Cardiac muscle cell (in vitro differentiated cells and primary cell): ENCODE measurements at places on chromosomes 13 and 19.
A peak's percentile ranks its signal among the peaks of the same experiment; 100 is the strongest.

GRCh38 chr13:39599842-39600241, 3.2 kb downstream of the LHFPL6 start:
- DNase-seq = peak; percentile 54
- H3K36me3 ChIP-seq = no peaks in the 10 kb centered on the region
- no peak overlapping the region for H3K4me3 ChIP-seq
- H3K4me1 ChIP-seq = peaks cover 5% of the 10 kb centered on the region
- H3K27ac ChIP-seq = no peak overlapping the region

- no peak overlapping the region for H3K4me3 ChIP-seq
- H3K36me3 ChIP-seq = no peaks in the 10 kb centered on the region
- no peak overlapping the region for H3K27ac ChIP-seq
- no peaks in the 10 kb centered on the region for H3K4me1 ChIP-seq
- DNase-seq = no peak
These were observed 559.8 kb downstream of the IRS2 start for GRCh38 chr13:109226631-109227030.

DNA sequence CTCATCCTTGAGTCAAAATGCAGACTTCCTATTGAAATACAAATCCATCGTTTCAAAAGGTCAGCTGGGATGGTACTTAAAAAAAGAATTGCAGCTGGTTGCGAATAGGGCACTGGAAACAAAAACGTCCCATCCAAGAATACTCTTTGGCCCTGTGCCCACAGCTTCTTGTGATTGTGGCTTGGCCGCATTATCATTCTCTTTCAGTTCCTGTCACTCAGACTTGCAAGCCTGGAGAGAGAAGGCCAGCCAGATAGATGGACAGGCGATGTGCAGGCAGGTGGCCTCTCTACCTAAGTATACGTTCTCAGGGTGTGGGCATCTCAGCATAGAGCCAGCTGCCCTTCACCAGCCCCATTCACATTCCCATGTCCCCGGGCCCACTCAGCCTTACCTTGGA, 208.5 kb upstream of the ZNF536 start:
- no peak overlapping the region for H3K4me3 ChIP-seq
- no peaks in the 10 kb centered on the region for H3K27me3 ChIP-seq
- no peaks in the 10 kb centered on the region for H3K4me1 ChIP-seq
- no peak for DNase-seq
- no peak overlapping the region for H3K27ac ChIP-seq

DNA sequence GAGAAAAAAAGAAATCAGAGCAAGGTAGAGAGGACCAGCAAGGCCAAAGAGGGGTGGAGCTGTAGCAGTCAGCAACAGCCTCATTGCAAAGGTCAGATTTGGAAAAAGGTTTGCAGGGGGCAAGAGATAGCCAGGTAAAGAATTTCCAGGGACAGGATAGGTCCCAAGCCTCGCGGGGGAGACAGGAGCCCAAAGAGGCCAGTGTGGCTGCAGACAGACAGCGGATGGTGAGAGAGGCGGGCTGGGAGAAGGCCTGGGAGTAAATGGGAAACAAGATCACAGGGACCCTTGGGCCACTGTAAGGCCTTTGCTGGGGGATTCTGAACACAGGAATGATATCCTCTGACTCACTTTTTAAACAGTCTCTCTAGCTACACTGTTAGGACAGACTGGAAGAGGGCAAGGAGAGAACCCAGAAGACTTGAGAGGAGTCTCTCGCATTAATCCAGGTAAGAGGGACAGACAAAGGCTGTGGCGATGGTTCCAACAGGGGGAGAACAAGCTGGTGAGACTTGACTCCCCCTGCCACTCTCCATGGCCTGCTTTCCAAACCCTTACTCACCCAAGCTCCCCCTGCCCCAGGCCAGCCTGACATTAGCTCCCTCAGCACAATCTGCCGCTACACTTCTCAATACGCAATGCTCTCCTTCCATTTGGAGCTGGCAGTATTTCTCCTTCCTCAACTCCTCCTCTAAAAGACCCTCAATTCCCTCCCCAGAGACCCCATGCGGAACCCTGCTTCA, 31.8 kb downstream of the DOCK9 start:
- H3K36me3 ChIP-seq = no peaks in the 10 kb centered on the region
- no peaks in the 10 kb centered on the region for H3K27me3 ChIP-seq
- H3K4me3 ChIP-seq = no peak overlapping the region
- peaks cover 26% of the 10 kb centered on the region for H3K4me1 ChIP-seq
- peak overlapping the region; percentile 25 for H3K27ac ChIP-seq

GRCh38 chr13:44224450-44225149, 149.0 kb upstream of the SERP2 start:
- DNase-seq = peak; percentile 55
- H3K36me3 ChIP-seq = no peaks in the 10 kb centered on the region
- no peak overlapping the region for H3K27ac ChIP-seq
- H3K4me3 ChIP-seq = no peak overlapping the region
- no peaks in the 10 kb centered on the region for H3K4me1 ChIP-seq
- no peaks in the 10 kb centered on the region for H3K27me3 ChIP-seq

- DNase-seq = no peak
- H3K27me3 ChIP-seq = no peaks in the 10 kb centered on the region
- H3K4me1 ChIP-seq = no peaks in the 10 kb centered on the region
- H3K4me3 ChIP-seq = no peak overlapping the region
These were observed 21.8 kb downstream of the ARRDC2 start for GRCh38 chr19:18029617-18030338.

DNA sequence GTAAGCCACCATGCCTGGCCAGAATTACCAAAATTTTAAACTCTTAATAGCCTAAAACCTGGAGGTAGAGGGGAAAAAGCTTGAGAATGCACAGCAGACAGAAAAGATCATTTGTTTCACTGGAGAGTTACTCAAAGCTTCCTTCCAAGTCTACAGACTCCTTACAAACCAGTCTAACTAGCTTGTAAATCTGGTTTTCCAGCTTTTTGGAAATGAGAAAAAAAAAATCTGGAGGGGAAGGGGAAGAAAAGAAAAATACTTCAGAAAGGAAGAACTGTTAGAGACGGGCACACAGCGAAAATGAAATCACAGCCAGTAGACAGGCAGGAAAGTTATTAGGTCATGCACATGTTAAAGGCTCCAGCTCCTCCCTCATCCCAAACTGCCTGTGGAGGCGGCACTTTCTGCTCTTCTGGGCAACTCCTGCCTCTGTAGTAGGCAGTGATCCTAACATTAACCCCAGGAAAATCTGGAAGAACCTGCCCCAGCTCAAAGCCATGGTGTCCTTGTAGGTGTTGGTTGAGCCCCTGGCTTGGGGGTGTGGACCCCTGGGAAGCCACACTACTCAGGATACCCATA, 17.3 kb downstream of the PARP4 start:
- no peak overlapping the region for H3K4me3 ChIP-seq
- H3K27ac ChIP-seq = no peak overlapping the region
- DNase-seq = no peak
- no peaks in the 10 kb centered on the region for H3K4me1 ChIP-seq

- H3K27ac ChIP-seq = peak overlapping the region; percentile 73
- H3K27me3 ChIP-seq = peaks cover 15% of the 10 kb centered on the region
- peak; percentile 20 for DNase-seq
- H3K4me3 ChIP-seq = peak overlapping the region; percentile 63
- peaks cover 3% of the 10 kb centered on the region for H3K4me1 ChIP-seq
These were observed 2.6 kb downstream of the ZBTB7A start for GRCh38 chr19:4064149-4064495.

- no peak overlapping the region for H3K4me3 ChIP-seq
- no peaks in the 10 kb centered on the region for H3K27me3 ChIP-seq
- no peak for DNase-seq
These were observed 116.1 kb upstream of the TSC22D1 start for GRCh38 chr13:44692173-44692713.

- H3K27me3 ChIP-seq = no peaks in the 10 kb centered on the region
- H3K36me3 ChIP-seq = no peaks in the 10 kb centered on the region
- no peaks in the 10 kb centered on the region for H3K4me1 ChIP-seq
These were observed 16.1 kb upstream of the TPP2 start for GRCh38 chr13:102580552-102581169.

- H3K27me3 ChIP-seq = no peaks in the 10 kb centered on the region
- no peak overlapping the region for H3K4me3 ChIP-seq
- H3K36me3 ChIP-seq = no peaks in the 10 kb centered on the region
- H3K4me1 ChIP-seq = no peaks in the 10 kb centered on the region
- DNase-seq = no peak
- no peak overlapping the region for H3K27ac ChIP-seq
These were observed 42.0 kb downstream of the LNX2 start for GRCh38 chr13:27578121-27579030.

GRCh38 chr13:90615236-90615635, 732.3 kb upstream of the MIR17HG start:
- no peaks in the 10 kb centered on the region for H3K4me1 ChIP-seq
- no peak overlapping the region for H3K27ac ChIP-seq
- no peak for DNase-seq
- peaks cover 8% of the 10 kb centered on the region for H3K27me3 ChIP-seq

- H3K4me1 ChIP-seq = peaks cover 3% of the 10 kb centered on the region
- peak; percentile 77 for DNase-seq
- no peaks in the 10 kb centered on the region for H3K27me3 ChIP-seq
- H3K4me3 ChIP-seq = no peak overlapping the region
- no peak overlapping the region for H3K27ac ChIP-seq
These were observed 63.4 kb upstream of the LRCH1 start for GRCh38 chr13:46489586-46490023.

DNA sequence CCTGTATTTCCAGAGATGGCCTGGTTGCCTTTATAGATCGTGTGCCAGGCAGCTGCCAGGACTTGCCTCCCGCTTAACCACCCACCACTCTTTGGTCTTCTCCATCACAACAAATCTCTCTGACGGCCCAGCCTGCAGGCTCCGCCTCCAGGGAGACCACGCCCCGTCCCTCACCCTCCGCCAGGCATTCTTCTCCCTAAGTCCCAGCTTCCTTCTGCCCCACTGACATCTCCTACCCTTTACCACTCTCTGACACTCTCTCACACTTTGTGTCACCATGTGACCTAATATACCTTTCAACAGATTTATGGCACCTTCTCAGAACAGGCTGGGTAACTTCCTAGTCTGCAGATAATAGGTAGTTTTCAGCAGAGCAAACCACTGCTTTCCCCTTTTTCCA, 95.1 kb downstream of the CAB39L start:
- no peaks in the 10 kb centered on the region for H3K27me3 ChIP-seq
- H3K4me1 ChIP-seq = peaks cover 3% of the 10 kb centered on the region
- no peaks in the 10 kb centered on the region for H3K36me3 ChIP-seq
- no peak overlapping the region for H3K27ac ChIP-seq
- no peak overlapping the region for H3K4me3 ChIP-seq

DNA sequence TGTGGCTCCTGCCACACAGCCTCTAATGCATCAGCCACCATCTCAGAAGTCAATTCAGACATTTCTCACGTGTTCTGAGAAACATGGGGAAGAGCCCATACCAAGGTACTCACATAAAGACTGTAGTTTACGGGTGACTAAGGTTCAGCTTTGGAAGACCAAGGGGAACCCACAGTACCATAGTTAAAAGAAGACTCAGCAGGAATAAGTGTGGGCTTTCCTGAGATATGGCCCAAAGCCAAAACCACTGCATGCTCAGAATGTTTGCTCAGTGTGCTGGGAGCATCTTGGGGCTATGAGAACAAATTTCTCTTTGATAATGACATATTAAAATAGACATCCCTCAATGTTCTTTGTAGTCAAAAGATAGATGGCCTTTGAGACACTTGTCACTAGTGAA, 283.8 kb downstream of the DCT start:
- H3K27me3 ChIP-seq = no peaks in the 10 kb centered on the region
- H3K27ac ChIP-seq = no peak overlapping the region
- no peak overlapping the region for H3K4me3 ChIP-seq
- H3K4me1 ChIP-seq = peaks cover 11% of the 10 kb centered on the region

DNA sequence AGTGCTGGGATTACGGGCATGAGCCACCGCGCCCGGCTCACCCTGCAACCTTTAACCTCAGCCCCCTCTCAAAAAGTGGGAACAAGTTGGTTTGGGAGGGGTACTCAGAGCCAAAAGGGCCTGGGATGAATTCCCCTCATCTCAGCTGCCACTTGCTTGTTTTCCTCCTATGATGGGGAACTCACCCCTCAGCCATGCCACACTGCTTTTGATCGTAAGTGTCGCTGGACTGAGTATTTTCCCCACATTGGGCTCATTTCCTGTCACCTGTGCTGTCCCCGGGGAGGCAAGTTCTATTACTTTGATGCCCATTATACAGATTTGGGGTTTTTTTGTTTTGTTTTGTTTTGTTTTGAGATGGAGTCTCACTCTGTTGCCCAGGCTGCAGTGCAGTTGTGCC, 6.5 kb downstream of the R3HDM4 start:
- H3K36me3 ChIP-seq = no peaks in the 10 kb centered on the region
- no peak overlapping the region for H3K4me3 ChIP-seq
- no peaks in the 10 kb centered on the region for H3K27me3 ChIP-seq
- H3K4me1 ChIP-seq = no peaks in the 10 kb centered on the region

DNA sequence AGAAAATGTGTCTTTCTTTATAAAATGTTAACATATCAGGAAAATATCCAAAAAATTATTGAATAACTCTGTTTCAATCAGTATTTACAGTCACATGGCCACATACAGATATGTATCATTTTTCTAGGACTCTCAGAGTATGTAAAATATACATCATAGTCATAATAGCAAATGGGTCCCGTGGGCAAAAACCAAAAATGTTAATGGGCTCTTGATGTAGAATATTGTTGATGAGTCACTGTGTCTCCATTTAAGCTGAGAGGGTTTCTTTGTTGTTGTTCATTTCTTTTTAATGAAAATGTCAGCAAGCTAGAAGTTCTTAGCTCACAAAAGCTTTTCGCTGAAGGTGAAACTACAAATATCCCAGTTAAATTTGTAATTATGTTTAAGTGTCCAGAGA, 1713.1 kb upstream of the PCDH20 start:
- no peaks in the 10 kb centered on the region for H3K36me3 ChIP-seq
- H3K4me3 ChIP-seq = no peak overlapping the region
- H3K4me1 ChIP-seq = no peaks in the 10 kb centered on the region
- H3K27me3 ChIP-seq = no peaks in the 10 kb centered on the region
- DNase-seq = no peak

GRCh38 chr19:44156475-44156874, 8.4 kb upstream of the ZNF226 start:
- H3K36me3 ChIP-seq = peaks cover 40% of the 10 kb centered on the region
- no peak for DNase-seq
- no peak overlapping the region for H3K27ac ChIP-seq
- H3K27me3 ChIP-seq = no peaks in the 10 kb centered on the region
- H3K4me1 ChIP-seq = no peaks in the 10 kb centered on the region
- no peak overlapping the region for H3K4me3 ChIP-seq

DNA sequence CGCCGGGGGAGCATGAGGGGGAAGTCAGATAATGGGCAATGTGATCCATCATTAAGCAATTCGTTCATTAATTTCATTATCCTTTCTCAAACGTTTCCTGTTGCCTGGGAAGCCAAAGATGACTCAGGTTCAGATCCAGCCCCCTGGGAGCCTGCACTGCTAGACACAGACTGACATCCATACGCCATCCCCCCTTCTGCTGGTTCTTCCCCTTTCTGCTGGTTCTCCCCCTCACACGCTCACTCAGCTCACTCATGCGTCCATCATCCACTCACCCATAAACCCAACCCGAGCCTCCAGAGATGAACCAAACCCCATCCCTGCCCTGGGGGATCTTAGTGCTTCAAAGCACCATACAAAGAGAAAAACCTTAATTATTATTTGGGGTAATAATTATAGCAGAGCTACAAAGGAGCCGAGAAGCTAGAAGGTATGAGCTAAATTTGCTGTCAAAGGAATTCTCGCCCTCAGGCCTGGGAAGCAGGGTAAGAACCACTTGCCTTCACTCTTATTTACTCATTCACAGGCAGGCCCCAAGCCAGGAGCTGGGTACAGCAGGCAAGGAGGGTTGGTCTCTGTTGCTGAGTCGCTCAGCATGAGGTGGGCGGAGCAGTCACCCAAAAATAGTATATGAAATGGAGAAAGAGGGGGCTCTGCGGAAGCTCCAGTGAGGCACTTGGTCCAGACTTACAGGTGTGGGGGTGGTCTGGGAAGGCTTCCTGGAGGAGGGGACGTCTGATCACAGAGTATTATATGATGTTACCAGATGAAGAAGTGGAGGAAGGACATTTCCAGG, 7.0 kb upstream of the ZNF444 start:
- peak overlapping the region; percentile 58 for H3K27ac ChIP-seq
- H3K4me3 ChIP-seq = no peak overlapping the region
- H3K36me3 ChIP-seq = no peaks in the 10 kb centered on the region
- no peaks in the 10 kb centered on the region for H3K27me3 ChIP-seq
